ENCODE measurements at places on chromosomes 3 and 15. TPM values are rescaled to one million over a fixed set of nuclear protein-coding genes. Genes with fewer than 3 reads are reported as not detected.

The TRPC1 gene
- 37.0 TPM for total RNA-seq

The SNX22 gene
- total RNA-seq, result 0.28 TPM

DNA sequence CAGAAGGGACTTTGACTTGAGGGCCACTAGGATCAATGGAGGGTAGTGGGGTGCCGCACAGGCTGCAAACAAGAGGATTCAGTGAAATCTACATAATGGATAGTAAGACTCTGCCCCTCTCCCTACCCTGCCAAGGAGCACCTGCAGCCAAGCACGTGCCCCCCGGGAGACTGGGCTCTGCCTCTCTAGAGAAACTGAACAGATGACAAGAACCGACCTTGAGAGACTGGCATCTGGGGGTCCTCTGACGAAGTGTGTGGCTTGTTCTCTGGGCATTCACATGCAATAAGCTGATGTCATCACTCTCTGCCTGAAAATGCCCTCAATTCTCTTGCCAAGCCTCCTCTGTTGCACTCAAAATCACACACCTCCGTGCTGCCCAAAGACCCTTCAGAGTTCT is 132.3 kb downstream of the FAM43A start:
- H3K27ac ChIP-seq, result no peak overlapping the region
- no peak for DNase-seq
- H3K4me3 ChIP-seq, result no peak overlapping the region
- no peaks in the 10 kb centered on the region for H3K36me3 ChIP-seq
- H3K4me1 ChIP-seq, result no peaks in the 10 kb centered on the region

DNA sequence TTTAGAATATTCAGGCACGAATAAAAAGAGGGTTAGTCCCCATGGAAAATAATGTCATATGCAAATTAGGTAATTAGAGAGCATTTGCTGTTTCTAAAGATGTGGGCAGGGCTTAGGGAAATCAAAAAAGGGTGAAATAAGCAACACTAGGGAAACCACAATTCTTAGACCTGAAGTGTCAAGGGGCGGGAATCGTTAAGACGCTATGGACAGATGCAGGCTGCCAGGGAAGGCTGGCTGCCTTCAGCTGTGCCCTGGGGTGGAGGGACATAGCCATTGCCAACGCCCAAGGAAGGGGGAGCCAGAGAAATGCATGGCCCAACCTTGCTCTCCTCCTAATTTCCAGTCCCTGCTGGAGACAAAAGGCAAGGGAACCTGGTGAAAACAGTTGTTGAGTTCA is 141.7 kb upstream of the PROK2 start:
- no peak overlapping the region for H3K27ac ChIP-seq
- peaks cover 3% of the 10 kb centered on the region for H3K4me1 ChIP-seq
- DNase-seq, result no peak
- H3K4me3 ChIP-seq, result no peak overlapping the region
- H3K36me3 ChIP-seq, result no peaks in the 10 kb centered on the region
- H3K27me3 ChIP-seq, result no peaks in the 10 kb centered on the region

DNA sequence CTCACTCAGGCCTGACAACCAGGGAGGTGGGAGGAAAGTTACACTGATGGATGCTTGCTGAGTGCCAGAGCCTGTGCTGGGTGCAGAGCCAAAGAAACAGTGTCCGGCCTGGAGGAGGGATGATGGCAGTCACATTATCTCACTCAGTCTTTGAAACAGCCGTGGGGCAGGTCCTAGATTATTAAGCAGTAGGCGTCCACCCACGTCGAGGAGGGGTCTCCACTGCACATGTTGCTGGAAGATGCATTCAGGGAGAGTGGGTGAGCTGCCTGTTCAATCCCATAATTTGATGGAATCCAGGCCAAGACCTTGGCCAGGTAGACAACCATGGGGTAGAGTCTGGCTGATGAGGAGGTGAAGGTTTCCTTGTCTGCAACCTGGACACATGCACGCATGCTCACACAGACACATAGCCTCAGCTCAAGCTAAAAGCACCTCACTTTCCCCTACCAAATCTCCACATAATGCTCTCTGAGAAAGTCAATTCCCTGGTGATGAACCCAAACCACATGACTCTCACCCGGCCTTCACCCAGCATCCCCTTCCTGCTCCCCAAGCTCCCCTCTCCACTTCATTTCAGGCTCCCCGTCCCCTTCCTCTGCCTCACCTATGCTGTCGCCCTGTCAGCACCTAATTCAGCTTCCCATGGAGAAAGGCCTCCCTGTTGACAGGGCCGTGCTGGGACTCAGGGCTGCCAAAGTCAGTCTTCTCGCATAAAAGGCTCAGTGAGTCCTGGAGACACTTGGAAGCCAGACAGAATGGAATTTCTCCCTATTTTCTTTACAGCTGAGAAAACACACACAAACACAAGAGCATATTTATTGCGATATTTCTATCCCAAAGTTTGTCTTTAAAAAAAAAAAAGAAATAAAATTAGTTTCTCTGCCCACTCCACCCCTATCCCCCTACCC is 29.8 kb downstream of the ACAN start:
- peak overlapping the region; percentile 67 for H3K27ac ChIP-seq
- DNase-seq, result no peak
- H3K4me3 ChIP-seq, result no peak overlapping the region
- no peaks in the 10 kb centered on the region for H3K36me3 ChIP-seq

All from thoracic aorta (tissue), 2 donors.